ENCODE measurements at places on chromosomes 7 and 10.

DNA sequence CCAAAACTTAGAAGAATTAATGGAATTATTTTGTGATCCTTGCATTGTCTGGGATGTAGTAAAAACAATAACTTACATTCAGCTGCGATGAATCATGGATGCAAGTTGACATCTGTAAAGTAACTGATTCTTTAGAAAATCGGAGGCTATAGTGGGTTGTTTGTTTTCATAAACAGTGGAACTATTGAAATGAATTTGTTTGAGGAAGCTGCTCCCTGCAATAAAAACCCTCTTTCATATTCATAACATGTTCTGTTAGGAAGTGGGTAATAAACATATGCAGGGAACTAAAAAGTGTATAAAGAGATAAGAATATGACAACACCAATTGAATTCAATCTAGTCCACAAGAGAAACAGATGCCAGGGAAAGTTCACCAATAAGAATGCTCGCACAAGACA lies 53.6 kb downstream of the AGMO start:
- no peak for DNase-seq

GRCh38 chr7:28176645-28177044 lies 4.0 kb downstream of the JAZF1 start:
- no peak for DNase-seq

GRCh38 chr10:97060441-97061084 lies 125.2 kb downstream of the SLIT1 start:
- no peak for DNase-seq

- no peak for DNase-seq
Observed at GRCh38 chr10:108615576-108616320, 1307.6 kb downstream of the XPNPEP1 start.

GRCh38 chr7:13037216-13037615 lies 349.8 kb downstream of the ARL4A start:
- no peak for DNase-seq

DNA sequence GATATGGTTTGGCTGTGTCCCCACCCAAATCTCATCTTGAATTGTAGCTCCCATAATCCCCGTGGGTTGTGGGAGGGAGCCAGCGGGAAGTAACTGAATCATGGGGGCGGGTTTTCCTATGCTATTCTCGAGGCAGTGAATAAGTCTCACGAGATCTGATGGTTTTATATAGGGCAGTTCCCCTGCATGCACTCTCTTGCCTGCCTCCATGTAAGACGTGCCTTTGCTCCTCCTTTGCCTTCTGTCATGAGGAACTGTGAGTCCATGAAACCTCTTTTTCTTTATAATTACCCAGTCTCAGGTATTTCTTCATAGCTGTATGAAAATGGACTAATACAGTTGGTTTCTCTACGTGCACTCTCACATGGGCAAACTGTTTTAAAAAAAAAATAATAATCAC lies 207.7 kb downstream of the SLC25A13 start:
- DNase-seq = no peak

- no peak for DNase-seq
Observed at GRCh38 chr10:86451604-86451960, 70.0 kb downstream of the WAPL start.

DNA sequence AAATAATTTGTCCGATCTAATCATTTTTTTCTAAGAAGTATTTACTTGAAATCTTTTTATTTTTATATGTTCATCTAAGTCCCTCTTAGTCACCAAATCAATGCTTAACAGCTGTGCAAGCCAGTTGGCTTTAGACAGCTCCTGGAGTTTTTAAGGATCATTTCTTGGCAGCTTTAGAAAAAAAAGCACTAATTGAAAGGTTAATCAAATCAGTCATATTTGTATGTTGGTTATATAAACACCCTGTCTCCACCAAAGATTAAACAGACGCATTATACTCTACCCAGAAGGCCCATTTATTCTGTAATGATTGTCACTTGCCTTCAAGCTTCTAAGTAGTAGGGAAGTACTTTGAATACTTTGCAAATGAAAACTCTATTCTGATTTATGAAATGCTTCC lies 60.2 kb downstream of the PAXIP1 start:
- DNase-seq = no peak

DNA sequence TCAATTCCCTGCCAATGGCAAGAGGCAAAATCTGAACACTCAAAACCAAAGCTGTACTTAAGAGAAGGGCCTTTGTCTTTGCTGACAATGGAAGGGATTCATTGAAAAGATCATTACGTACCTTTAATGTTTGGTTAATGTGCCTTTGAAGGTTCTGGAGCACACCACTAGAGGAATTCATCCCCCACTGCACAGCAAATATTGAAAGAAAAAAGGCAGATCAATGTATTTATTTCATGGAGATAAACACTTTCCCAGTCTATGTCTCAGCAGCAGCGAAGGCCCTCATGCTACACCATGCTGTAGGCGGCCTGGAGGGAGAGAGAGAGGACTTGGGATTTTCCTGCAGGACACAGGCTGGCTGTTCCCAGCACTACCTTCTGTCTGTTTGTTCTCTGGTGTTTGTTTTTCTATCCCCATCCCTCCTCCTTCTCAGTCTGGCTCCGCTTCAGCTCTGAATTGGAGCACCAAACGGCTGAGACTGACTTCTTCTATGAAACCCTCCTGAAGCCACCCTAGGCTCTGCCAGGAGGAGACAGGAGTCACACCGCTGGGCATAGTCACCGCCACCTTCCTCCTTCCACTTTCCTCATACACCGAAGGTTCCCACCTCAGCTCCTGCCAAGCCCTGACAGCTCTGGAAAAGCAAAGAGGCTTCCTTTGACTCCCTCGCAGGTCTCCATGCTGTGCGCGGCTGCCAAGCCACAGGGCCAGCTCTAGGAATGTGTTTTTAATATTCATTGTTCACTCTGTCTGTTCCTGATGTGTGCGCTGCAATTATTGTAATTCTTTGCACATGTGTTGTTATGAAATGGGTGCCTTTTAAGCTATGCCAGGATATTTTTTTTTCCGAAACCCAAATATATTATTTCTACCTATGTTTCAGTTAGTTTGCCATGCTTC lies 301.5 kb downstream of the FZD1 start:
- no peak for DNase-seq

- DNase-seq = no peak
Observed at GRCh38 chr10:69614130-69614529, 15.9 kb upstream of the FAM241B start.

DNA sequence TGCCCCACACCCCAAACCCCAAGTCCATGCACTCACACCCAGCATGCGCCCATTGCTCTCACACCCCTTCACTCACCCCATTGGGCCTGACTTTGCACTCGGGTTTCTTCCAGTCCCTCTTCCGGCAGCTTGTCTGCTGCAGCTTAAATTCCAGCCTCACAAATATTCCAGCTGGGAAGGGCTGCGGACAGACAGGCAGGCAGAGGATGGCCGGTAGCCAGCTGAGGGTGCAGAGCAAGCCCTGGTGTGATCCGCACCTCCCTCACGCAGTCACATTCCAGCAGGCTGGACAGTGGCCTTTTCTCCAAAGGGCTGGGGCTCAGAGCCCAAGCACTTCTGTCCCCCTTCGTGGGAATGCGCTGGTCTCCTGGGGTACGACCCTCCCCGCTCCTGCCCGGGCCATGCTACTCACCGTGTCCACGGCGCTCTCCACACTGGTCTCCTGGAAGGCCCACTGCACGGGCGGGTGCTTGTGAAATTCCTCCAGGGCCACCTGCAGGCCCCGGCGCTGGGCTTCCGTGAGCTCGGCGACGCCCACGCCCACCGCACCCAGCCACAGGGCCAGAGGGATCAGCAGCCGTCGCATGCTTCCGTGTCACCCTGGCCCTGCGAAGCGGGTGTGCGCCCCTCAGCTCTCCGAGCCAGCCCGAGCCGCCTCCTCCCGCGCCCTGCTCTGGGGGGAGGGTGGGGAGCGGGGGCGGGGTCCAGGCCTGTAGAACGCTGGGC lies 1.2 kb downstream of the RARRES2 start:
- no peak for DNase-seq

DNA sequence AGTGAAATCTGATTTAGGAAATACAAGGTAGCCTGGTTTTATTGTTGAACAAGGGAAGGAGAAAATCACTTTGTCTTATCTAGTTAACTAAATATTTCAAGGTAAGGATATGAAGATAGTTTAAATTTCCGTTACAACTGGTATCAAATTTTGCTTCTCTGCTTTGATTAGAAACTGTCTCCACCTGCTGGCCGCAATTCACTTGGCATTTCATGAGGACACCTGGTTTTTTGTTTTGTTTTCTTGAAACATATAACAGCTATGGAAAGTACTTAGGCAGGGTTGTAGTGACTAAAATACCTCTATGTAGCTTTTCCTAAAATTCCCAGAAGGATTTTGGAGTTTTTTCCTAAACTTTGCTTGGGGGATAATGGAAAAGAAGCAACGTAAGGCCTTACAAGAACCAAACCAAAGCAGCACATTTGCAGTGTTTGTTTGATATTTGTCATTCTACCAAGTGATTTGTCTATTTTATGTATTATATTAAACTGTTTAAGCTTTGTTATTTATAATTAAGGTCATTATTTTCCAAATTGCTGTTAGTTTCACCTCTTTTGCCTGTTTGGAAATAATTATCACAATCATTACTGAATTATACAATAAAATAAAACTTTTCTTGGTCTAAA lies 73.6 kb downstream of the AHCYL2 start:
- DNase-seq = peak; percentile 49

DNA sequence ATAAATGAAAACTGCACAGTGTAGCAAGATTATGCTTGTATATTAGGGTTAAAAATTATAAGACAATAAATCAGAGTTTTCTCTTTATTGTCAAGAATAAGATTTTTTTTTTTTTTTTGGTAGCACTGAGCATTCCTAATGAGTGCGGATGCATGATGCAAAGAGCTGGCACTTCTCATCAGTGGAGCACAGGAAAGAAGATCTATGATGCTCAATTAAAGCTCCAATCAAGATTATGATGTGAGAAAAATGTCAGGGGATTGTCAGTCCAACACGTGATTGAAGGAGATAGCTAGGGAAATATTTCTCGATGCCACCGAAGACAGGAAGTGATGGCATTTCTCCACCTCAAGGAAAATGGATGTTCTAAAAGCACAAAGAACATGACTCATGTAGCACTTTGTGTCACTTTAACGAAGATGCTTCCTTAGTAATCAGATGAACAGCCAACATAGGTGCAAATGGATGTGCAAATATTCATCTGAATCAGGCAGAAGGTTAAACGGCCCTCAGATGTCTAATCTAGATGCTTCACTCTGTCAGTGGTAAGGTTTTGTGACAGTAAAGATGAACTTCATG lies 240.9 kb downstream of the THSD7A start:
- DNase-seq = no peak

- peak; percentile 28 for DNase-seq
Observed at GRCh38 chr7:123823898-123824753, 20.8 kb upstream of the HYAL4 start.

- DNase-seq = peak; percentile 28
Observed at GRCh38 chr7:74183653-74184450, 9.7 kb downstream of the EIF4H start.

DNA sequence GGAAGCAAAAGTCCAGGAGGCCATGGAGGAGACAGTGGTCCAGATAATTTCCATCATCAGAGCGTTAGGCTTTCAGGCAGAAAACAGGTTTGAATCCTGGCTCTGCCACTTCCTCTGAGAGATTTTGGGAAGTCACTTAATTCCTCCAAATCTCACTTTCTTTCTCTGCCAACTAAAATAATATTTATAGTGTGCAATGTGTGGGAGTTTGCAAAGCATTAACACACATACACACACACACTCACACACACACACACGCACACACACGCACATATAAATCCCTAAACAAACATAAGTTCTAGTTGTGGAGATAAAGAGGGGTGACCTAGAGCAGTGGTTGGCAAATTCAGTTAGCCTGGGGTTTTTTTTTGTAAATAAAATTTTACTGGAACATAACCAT lies 84.8 kb downstream of the TRIL start:
- DNase-seq = no peak

DNA sequence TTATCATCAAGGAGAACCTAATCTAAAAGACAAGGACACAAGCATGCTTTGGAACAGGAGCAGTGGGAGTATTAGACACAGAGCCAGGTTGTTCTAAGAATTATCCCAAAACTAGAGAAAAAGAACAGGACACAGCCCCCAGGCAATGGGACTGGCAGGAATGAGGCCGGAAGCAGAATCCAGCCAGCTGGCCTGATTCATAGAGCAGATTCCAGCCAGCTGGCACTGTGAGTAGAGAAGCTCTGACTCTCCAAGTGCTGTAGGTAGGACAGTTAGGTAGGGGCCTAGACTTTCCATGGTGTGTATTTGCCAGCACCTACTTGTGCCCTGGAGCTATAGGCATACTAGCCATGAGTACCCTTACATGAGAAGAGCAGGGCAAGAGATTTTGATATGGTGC lies 13.3 kb upstream of the RAB18 start:
- DNase-seq = no peak

DNA sequence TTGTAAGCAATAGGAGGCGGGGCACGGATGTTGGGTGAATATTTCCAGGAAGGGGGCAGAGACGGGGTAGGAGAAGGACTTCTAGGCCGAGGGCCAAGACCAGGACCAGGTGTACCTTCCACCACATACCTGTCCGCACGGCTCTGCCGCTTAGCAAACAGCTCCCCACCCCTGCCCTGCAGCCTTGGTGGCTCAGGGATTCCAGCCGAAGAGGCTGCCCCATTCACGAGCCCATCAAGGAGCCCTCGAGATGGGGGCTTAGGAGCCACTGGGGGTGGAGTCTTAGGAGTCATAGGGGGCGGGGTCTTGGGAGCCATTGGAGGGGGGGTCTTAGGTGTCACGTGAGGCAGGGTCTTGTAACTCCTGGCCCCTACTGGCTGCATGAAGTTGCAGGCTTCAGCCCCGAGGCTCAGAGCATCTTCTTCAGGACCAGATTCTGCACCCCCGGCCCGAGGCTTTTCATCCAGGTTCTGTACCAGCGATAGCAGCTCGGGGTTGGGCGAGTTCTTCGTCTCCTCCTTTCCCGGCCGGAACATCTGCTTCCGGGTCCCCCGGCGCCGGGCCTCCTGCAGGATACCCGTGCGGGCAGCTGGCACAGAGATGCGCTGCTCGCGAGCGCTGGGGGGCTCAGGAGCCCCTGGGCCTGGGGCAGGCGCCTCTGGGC lies 6.1 kb upstream of the MYOZ1 start:
- DNase-seq = peak; percentile 16

- no peak for DNase-seq
Observed at GRCh38 chr7:52944921-52945320, 90.5 kb upstream of the POM121L12 start.

All from activated naive CD4-positive, alpha-beta T cell treated with Interleukin-2 at 50 U/mL for 16 hours (primary cell).